ENCODE measurements at places on chromosomes 16 and 17. TPM values are rescaled to one million over a fixed set of nuclear protein-coding genes. Genes with fewer than 3 reads are reported as not detected.
A peak's percentile ranks its signal among the peaks of the same experiment; 100 is the strongest.

The HOXB7 gene
- total RNA-seq, result 4.5 TPM

The TNK1 gene
- total RNA-seq, result 0.77 TPM

DNA sequence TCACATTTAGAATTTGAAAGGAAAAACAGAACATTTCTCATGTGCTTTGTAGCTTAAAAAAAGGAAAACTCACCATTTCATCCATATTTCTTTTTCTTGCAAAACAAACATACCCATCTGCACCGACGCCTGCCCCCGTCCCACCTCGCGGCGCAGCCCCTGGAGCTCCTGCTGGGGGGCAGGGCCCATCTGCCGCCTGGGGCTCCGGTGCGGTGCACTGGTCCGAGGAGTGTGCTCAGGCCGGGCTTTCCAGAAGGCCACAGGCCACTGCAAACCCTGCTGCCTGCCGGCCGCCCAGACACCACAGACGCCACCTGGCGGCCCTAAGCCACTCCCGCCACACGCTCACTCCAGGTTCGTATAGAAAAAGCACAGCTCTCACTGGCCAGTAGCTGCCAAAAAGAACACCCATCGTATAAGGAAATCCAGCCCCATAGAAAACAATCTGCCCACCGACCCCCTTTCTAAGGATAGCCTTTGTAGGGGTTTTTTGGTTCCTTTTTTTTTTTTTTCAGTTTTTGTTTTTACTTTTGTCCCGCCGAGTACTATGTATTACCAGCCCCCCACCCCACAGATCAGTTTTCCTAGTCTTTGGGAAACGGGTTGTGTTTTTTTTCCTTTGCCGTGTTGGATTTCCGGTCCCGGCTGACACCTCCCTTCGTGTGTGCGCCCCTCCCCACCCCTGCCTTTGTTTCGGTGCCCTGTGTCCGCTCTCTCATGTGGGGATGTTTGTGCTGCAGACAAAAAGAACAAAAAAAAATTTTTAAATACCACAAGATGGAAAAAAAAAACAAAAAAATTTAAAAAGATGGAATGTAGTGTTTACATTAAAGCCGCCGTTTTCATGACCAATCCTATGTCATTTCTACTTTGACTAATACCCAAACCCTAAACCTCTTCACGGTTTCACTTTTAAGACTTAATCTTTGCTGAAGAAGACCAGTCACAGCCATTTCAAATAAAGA, 68.8 kb downstream of the AMFR start:
- H3K4me3 ChIP-seq, result peak overlapping the region; percentile 61
- peak; percentile 46 for DNase-seq
- H3K4me1 ChIP-seq, result peaks cover 12% of the 10 kb centered on the region
- H3K36me3 ChIP-seq, result no peaks in the 10 kb centered on the region
- H3K27me3 ChIP-seq, result no peaks in the 10 kb centered on the region
- peak overlapping the region; percentile 35 for H3K27ac ChIP-seq

The OR1F1 gene
- not detected for total RNA-seq

- H3K4me1 ChIP-seq, result peaks cover 6% of the 10 kb centered on the region
- peak overlapping the region; percentile 62 for H3K4me3 ChIP-seq
- no peaks in the 10 kb centered on the region for H3K27me3 ChIP-seq
- no peaks in the 10 kb centered on the region for H3K36me3 ChIP-seq
- no peak overlapping the region for H3K27ac ChIP-seq
These were observed 763 bp upstream of the TOM1L1 start for GRCh38 chr17:54899721-54900456.

The TBC1D28 gene
- total RNA-seq, result not detected

DNA sequence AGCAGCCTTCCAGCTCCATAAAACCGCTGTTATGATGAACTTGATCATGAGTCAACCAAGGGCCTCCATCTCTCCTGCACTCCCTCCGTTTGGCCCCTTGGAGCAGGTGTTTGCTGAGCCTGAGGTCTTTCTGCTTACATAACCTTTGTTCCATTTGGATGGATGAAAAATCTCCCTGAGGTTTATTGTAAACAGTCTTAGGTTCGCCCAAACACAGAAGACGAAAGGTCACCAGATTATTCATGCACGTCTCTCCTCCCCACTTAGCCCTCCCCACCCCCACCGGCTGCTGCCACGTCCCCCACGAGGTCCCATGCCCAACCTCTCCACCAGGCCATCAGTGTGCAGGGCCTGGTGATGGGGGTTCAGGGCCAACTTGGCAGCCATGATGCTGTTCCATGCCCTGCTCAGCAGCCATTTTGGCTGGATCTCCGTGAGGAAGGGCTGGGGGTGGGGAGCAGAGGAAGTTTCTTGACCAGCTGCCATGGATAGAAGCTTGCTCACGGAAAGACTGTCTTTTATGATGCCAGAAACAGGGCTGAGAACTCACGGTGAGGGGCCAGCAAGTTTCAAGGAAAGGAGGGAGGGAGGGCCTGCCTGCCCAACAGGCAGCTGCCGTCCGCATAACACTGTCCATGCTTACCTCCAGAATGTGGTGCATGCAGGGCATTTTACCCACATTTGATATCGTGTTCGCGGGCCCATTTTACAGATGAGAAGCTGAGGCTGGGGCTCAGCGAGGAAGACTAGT, 47.8 kb upstream of the FOXF1 start:
- no peak overlapping the region for H3K4me3 ChIP-seq
- H3K4me1 ChIP-seq, result no peaks in the 10 kb centered on the region
- no peak for DNase-seq
- H3K27me3 ChIP-seq, result no peaks in the 10 kb centered on the region

The RGS9 gene
- total RNA-seq, result 6.2 TPM

DNA sequence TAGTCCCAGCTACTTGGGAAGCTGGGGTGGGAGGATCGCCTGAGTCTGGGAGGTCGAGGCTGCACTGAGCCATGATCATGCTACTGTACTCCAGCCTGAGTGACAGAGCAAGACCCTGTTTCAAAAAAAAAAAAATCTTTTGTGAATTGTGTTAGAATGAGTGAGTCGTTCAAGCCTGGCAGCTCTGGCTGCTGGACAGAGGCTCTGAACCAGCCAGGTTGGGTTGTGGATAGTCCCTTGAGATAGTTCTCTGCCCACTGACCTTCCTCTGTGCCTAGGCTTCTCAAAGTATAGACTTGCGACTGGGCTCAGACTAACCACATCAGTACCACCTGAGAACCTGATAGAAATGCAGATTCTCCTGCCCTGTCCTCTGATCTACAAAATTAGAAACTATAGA, 2.2 kb upstream of the KSR1 start:
- no peaks in the 10 kb centered on the region for H3K27me3 ChIP-seq
- DNase-seq, result no peak
- peaks cover 8% of the 10 kb centered on the region for H3K4me1 ChIP-seq
- no peak overlapping the region for H3K4me3 ChIP-seq

DNA sequence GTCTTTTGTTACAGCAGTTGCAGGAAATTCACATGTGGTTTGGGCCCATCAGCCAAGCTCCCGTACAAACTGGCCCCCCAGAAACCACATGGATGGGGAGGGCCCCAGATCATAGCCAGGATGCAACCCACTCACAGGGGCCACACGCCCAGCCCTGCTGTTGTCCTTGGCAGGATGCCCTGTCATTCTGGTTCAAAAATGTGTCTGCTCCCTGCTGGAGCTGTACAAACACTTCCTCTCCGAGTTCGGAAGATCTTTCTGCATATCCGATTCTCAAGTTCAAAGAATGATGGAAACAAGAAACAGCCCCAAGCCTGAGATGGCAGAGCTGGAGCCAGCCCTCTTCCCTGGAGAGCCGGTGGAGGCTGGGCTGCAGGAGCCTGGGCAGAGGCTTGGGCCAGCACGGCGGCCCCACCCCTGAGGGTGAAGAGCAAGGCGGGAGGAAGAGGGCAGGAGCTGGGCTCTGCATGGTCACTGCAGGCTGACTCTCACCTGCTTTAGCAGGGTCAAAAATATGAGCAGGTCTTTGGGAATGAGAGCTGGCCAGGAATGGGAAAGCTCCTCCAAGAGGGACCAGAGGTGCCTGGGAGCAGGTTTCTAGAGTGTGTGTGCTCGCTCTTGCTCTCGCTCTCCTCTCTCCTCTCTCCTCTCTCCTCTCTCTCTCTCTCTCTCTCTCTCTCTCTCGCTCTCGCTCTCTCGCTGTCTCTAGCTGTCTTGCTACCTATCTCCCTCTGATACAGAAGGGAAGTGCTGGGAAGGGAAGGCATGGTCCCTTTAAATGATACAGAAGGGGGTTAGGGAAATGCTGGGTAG, 34.7 kb upstream of the ENPP7 start:
- H3K4me1 ChIP-seq, result peaks cover 6% of the 10 kb centered on the region
- H3K36me3 ChIP-seq, result no peaks in the 10 kb centered on the region
- DNase-seq, result no peak
- H3K27ac ChIP-seq, result no peak overlapping the region

The PDK2 gene
- total RNA-seq, result 16.1 TPM

- no peak overlapping the region for H3K4me3 ChIP-seq
- no peaks in the 10 kb centered on the region for H3K36me3 ChIP-seq
- no peak for DNase-seq
- no peaks in the 10 kb centered on the region for H3K27me3 ChIP-seq
These were observed 132.1 kb downstream of the CDH13 start for GRCh38 chr16:82758904-82759303.

DNA sequence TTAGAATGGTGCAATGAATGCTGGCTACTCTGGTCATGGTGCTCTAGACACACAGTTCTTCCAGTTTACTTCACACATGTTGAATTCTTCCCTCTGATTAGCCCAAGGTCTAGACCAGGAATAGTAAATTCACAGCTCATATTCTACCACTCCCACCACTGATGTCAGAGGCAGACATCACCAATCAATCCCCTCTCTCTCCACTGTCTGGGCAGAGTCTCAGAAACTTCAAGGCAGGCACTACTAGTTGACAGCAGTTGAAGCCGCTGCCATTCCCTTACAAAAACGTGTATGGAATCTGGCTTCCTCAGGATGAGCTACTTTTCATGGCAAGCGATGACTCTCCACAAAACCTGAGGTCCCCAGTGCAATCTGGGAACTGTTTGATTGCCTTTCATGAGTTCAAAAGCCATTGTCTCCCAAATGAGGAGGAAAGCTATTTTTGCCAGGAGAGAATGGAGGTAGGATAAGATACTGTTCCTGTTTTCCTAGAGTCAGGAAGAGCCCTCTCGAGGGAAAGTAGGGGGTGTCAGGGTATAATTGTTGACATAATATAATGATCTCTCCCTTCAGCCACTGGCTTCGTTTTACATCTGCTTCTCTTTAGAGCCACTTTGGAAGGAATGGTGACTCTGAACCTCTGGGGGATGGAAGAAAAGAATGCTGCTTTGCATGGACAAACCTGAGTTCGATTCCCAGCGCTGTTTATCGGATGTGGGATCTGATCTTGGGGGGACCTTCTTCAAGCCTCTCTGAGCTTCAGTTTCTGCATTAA, 90.0 kb downstream of the FOXL1 start:
- peaks cover 4% of the 10 kb centered on the region for H3K4me1 ChIP-seq
- no peak overlapping the region for H3K4me3 ChIP-seq
- no peaks in the 10 kb centered on the region for H3K36me3 ChIP-seq
- no peak overlapping the region for H3K27ac ChIP-seq

GRCh38 chr17:78979780-78980623, at the start of gene LGALS3BP:
Gene LGALS3BP (minus strand): TSS chr17:78979923. CDS start chr17:78977191, 2,732 bp downstream.
- no peaks in the 10 kb centered on the region for H3K27me3 ChIP-seq
- no peak for DNase-seq
- no peak within 1 kb of the TSS for H3K27ac ChIP-seq
- H3K36me3 ChIP-seq, result no peaks in the 10 kb centered on the region
- no peaks in the 10 kb centered on the region for H3K4me1 ChIP-seq

DNA sequence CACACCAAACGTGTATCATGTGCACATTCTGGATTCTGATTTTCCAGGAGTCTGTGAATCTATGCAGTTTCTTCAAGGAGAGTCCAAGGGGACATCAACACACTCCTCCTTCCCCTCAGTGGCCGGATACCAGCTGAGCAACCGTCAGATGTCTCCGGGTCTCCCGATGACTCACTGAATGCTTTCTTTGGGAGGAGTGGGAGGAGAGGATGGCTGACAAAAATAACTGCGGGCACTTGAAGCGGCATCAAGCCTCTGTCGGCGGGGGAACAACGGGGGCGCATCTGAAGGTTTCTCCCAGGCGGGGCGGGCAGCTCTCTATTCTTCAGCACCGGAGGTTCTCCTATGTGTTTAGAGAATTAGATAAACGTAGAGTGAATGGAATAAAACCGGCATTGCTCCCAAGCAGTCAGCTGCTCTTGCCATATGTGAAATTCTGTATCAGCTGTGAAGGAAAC, 24.6 kb upstream of the LRRC75A start:
- DNase-seq, result no peak
- no peaks in the 10 kb centered on the region for H3K27me3 ChIP-seq
- no peak overlapping the region for H3K4me3 ChIP-seq
- no peak overlapping the region for H3K27ac ChIP-seq
- H3K4me1 ChIP-seq, result peaks cover 5% of the 10 kb centered on the region

DNA sequence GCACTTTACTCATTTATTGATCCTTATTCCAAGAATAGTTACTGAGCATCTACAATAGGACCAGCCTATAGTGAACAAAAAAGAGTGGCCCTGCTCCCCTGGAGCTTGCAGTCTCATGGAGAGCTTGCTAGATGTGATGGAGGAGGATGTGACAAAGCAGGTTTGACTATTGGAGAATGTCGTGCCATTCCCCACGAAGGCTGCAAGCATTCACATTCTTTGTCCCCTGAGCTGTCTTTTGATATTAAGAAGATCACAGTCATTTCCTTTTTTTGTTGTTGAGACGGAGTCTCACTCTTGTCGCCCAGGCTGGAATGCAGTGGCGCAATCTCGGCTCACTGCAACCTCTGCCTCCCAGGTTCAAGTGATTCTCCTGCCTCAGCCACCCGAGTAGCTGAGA, 115.0 kb upstream of the ADAMTS18 start:
- H3K27ac ChIP-seq, result no peak overlapping the region
- no peaks in the 10 kb centered on the region for H3K4me1 ChIP-seq
- H3K4me3 ChIP-seq, result no peak overlapping the region
- no peak for DNase-seq

GRCh38 chr17:32859857-32860525, 16.9 kb downstream of the MYO1D start:
- peaks cover 6% of the 10 kb centered on the region for H3K4me1 ChIP-seq
- H3K27me3 ChIP-seq, result no peaks in the 10 kb centered on the region
- H3K36me3 ChIP-seq, result no peaks in the 10 kb centered on the region
- no peak overlapping the region for H3K27ac ChIP-seq
- H3K4me3 ChIP-seq, result no peak overlapping the region

DNA sequence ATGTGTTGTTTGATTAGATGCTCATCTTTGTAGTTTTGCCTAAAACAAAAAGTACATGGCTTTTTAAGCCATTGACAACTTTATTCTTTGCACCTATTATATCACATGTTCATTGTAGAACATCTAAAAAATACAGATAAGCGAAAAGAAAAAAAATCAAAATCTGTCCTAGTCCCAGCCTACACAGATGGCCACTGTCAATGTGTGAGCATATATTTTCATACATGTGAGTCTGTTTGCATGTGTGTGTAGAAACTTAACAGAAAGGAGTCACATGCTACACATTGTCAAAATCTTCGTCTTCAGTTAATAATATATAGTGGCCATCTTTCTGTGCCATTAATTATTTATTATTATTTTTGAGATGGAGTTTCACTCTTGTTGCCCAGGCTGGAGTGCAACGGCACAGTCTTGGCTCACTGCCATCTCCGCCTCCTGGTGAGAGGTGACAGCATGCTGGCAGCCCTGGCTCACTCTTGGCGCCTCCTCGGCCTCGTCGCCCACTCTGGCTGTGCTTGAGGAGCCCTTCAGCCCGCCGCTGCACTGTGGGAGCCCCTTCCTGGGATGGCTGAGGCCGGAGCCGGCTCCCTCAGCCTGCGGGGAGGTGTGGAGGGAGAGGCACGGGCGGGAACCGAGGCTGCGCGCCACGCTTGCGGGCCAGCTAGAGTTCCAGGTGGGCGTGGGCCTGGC, 68.5 kb upstream of the AMZ2 start:
- H3K27ac ChIP-seq, result no peak overlapping the region
- peaks cover 17% of the 10 kb centered on the region for H3K4me1 ChIP-seq
- H3K27me3 ChIP-seq, result no peaks in the 10 kb centered on the region

GRCh38 chr17:16652847-16653366, 743 bp downstream of the ZNF624 start:
- no peaks in the 10 kb centered on the region for H3K36me3 ChIP-seq
- peak overlapping the region; percentile 76 for H3K4me3 ChIP-seq
- DNase-seq, result no peak
- peaks cover 3% of the 10 kb centered on the region for H3K4me1 ChIP-seq
